ENCODE measurements at places on chromosomes 1 and 21.

DNA sequence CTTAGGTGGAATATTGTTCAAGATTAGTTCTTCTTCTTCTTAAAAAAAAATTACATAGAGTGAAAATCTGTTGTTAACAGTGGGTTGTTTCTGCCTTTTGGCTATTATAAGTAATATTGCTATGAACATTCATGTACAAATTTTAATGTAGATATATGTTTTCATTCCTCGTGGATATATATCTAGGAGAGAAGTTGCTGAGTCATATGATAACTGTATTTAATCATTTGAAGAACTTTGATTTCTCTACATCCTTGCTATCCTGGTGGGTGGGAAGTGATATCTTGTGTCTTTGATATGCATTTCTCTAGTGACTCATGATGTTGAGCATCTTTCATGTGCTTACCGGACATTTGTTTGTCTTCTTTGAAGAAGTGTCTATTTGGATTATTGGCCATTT, 29.9 kb downstream of the MAST2 start:
- DNase-seq, result no peak

DNA sequence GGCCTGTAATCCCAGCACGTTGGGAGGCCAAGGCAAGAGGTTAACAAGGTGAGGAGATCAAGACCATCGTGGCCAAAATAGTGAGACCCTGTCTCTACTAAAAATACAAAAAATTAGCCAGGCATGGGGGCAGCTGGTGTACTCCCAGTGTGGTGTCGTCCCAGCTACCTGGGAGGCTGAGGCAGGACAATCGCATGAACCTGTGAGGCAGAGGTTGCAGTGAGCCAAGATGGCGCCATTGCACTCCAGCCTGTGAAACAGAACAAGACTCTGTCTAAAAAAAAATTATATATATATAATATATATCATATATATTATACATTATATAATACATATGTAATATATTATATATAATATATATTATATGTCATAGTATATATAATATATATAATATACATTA, 249.2 kb upstream of the TPTE start:
- DNase-seq, result peak; percentile 0

DNA sequence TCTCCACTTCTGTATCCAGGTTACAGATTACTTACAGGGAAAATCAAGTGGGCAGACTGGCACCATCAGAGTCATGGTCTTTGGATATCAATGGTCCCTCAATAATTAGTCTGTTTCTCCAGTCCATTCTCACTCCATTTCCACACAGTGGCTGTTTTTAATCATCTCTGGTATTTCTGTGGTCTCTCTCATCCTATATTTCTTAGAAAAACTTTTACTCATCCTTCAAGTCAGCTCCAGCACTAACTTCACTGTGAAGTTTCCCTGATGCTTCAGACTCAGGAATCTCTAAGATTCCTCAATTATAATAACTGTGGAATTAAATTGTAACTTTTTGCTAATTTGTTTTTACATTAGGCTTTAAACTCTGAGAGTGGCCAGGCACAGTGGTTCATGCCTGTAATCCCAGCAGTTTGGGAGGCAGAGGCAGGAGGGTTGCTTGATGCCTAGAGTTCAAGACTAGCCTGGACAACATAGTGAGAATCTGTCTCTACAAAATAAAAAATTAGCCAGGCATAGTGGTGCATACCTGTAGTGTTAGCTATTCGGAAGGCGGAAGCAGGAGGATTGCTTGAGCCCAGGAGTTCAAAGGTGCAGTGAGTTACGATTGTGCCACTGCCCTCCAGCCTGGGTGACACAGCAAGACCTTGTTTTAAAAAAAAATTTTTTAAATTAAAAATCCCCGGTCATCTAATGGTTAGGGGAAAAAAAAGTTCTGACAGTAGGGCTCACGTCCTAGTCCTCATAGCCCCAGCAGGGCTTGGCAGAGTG, 10.6 kb downstream of the CD160 start:
- no peak for DNase-seq

DNA sequence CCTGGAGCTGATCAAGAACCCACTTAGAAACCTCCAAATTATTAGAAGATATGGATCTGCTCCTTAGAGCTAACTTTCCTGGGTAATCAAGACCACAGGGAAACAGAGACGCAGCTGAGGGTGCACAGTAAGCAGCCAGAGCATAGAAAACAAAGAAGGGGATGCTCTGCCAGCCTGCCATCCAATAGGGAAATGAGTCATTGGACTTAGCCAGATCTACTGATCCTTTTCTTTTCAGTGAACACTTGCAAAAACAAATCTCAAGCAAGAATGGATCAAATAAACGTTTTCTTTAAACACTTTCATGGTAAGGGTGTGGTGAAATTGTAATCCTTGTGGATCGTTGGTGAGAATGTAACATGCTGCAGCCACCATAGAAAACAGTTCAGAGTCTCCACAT, 474.0 kb downstream of the LTN1 start:
- peak; percentile 22 for DNase-seq

DNA sequence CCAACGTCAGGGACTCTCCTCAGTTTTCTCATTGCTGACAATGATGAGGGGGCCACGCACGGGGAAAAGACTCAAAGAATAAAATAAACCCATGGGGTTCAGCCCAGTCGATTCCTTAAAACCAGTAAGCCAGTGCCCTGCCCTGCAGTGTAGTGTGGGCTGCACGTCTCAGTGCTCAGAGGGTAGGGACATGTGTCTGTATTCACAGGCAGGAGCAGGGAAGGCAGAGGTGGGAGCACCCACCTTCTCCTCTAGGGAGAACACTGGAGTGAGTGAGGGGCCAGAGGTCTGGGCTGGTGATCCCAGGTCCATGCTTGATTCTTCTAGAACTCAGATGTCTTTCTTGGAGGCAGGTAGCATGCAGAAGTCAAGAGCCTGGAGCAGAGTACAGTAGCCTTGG, 303.6 kb downstream of the MATN1 start:
- DNase-seq, result no peak

GRCh38 chr1:200653022-200653462, 16.7 kb downstream of the DDX59 start:
- DNase-seq, result no peak

GRCh38 chr1:74508449-74508848, 4.0 kb downstream of the LRRC53 start:
- no peak for DNase-seq

DNA sequence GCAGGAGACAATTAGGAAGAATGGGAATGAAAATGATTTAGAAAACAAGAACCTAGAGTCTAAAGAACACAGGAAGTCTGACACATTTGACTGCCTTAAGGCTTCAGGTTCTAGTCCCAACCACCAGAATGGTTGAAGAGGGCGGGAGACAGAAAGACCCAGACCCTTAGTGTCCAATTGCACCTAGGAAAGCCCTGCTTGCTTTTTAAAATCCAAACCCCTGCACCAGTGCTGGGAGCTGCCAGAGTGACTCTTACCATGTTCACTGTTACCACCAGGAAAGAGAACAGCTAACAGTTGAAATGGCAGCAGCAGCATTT, 265 bp downstream of the CD1B start:
- DNase-seq, result no peak

- DNase-seq, result no peak
Observed at GRCh38 chr1:36456391-36456928, 6.2 kb upstream of the OSCP1 start.

GRCh38 chr1:28466226-28466778, 39.5 kb upstream of the RCC1 start:
- DNase-seq, result no peak

DNA sequence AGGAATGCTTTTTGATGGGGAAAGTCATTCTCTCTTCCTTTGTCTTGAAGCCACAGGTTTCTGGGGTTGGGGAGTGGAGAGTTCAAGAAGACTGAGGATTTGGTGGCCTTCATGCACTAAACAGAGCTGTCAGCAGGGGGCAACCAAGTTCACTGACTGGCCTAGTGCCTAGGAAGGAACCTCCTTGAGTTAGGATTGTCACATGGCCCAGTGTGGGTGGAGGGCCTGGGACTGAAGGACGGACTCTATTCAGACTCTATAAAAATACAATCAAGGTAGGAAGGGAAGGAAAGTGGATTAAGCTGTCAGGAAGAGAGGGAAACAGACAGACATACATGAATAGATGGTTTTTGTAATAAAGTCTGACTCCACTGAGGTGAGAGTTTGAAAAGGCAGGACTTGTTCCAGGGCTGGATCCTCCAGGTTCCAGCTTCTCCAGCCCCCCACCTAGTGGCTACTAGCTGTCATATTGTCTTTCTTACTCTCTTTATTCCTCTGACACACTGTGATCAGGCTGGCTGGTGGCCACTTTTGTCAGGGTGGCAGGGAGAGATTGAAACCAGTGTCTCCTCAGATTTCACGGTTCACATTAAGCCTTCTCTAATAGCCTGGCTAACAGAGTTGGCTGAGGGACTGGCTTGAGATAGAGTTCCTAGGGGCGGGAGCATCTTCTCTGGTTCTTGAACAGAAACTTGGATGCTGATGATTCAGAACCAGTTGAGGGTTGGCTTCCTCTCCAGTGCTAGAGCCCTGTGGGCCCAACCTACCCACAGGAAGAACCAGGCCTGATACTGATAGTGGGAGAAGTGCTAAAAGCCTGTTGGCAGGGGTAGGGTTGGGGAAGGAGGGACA, 4.1 kb upstream of the SH3BGRL3 start:
- peak; percentile 99 for DNase-seq

DNA sequence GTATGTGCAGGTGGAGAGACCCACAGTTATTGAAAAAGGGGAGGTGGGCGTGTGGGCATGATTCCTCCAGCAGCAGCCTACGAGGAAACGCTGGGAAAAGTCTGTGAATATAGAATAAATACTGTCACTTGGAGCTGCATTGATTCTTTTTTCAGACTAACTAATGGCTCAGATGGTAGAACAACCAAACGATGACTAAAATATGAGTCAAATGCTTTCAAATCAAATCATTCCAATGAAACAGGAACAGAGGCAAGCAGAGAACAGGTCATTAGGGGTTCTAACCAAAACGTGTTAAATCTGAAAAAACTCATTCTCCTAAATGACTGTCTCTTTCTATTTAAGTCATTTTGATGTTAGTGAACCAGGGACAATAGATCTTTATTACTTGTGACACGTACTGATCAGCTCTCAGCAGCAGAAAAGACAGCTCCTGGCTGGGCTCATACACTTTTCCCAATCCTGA, 35.1 kb upstream of the SEC16B start:
- DNase-seq, result peak; percentile 68

DNA sequence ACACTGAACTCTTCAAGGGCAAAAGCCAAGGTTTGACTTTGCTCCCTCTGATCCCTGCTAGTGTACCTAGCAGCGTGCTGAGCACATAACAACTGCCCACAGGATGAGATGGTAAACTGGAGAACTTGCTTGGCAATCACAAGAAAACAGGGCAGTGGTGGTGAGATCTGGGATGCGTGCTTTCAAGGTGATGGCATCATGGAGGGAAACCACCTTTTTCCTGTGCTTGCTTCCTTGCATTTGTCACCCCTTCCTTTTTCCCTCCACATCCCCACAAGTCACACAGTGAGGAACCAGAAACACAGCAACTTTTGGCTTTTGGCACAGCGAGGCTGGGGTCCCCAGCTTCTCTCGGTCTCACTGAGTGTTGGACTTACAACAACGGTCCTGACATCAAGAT, 31.4 kb upstream of the BECN2 start:
- no peak for DNase-seq

- DNase-seq, result no peak
Observed at GRCh38 chr21:34085129-34085528, 11.8 kb downstream of the MRPS6 start.

DNA sequence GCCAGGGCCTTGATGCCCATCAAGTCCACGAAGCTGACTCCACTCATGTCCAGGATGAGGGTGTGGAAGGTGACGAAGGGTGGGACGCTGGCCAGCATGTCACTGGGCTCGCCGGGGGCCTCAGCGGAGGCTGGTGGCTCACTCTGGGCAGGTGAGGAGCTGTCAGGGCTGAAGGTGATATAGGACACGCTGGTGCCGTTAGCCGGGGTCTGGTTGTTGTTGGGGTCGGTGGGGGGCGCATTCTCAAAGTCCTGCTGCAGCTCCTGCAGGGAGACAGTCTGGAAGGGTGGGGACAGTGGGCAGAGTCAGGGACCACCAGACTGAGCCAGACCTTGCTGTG, 21.7 kb downstream of the SLC26A9 start:
- no peak for DNase-seq

DNA sequence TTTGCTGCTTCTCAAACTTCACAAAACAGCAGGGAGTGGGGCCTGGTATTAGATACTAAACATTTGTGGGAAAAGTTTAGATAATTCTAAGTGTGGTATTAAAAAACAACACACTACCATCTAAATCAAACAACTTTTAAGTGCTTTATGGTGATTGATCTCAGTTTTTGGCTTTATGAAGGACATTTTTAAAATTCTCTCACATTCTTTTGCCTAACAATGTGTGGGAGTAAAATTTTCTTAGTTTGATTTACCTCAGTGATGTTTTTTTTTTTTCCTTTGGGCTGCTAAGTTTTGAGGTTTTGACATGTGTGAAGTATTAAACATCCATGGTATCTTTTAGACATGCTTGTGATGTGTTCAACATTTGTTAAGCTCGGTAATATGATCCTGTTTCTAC, 116.2 kb downstream of the DISP1 start:
- DNase-seq, result no peak

- DNase-seq, result peak; percentile 99
Observed at GRCh38 chr1:31955917-31956736, 18.0 kb upstream of the PTP4A2 start.

DNA sequence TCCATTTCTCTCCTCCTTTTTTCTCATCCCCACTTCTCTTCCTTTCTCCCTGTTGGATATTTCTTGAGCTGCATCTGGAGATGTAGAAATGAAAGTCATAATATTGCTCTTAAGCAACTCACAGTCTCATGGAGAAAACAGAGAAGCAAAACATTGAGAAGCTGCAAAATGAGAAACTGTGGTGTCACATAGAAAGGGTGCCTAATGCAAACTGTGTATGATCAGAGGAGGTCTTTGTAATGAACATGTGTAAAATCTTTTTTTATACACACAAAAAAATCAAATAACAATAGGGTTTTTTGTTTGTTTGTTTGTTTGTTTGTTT, 11.8 kb upstream of the SLAMF7 start:
- no peak for DNase-seq

GRCh38 chr1:54105080-54105479, 47.7 kb downstream of the CDCP2 start:
- no peak for DNase-seq

All from epithelial cell of esophagus (primary cell).